Choroid plexus epithelial cell (primary cell): ENCODE measurements at places on chromosomes 3 and 15.

- DNase-seq = no peak
These were observed 700.5 kb upstream of the NAALADL2 start for GRCh38 chr3:174158674-174159073.

DNA sequence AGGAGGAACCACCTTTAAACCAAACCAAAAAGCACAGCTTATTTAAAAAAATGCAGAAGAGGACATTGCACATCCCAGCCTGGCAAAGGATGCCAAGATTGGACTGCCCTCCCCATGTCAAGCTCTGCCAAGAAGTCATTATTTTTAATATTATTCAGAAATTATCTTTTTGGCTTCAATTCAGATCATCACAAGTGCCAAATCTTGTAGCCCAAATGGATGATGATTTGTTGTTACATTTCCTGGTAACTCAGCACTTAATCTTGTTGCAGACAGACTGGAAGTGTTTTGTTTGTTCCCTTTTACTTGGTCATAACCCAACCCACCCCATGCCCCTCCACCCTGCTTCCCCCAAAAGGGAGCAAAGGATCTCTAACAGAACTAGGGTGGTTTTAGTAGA is 28.1 kb upstream of the LXN start:
- DNase-seq = no peak

DNA sequence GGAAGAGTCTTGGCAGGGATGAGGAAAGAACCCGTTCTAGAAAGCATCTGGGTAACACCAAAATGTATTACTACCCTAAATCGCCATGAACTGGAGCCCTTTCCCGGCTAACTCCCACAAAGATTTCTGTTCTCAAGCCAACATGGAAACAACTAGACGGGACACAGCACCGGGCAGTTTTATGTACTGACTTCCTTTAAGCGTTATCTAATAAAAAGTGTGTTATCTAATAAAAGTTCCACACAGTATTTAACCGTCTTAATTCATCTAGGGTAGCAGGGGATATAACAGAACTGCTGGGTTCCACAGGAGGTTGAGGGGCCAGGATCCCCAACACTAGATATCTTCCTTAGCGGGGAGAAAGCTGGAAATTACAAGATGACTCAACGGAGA is 347 bp upstream of the C3orf62 start:
- peak; percentile 54 for DNase-seq

DNA sequence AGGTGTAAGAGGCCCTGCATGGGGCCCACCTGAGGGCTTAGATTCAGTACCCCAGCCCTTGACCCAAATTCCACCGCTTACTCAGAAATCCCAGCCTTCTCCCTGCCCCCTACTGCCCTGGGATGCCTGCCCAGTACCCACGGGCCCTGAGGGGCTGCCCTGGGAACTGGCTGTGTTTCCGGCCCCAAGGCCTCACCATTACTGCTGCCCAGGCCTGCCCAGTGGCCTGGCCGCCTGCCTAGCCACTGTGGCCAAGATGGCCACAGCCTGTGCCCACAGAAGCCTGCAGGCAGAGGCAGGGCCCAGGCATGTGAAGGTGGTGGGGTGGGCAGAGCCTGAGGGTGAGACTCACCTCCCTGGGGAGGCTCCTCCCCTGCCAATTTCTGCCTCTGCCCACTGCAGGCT is 6.1 kb upstream of the PRKCD start:
- DNase-seq = no peak

GRCh38 chr15:68765602-68766368 is 54.9 kb downstream of the ANP32A start:
- no peak for DNase-seq

- no peak for DNase-seq
These were observed 34.0 kb downstream of the WWTR1 start for GRCh38 chr3:149623824-149624223.

- no peak for DNase-seq
These were observed 1113.2 kb downstream of the IGSF11 start for GRCh38 chr3:117921411-117921810.

GRCh38 chr3:169186596-169186995 is 476.9 kb downstream of the MECOM start:
- no peak for DNase-seq

- DNase-seq = no peak
These were observed 178.1 kb downstream of the KLHL25 start for GRCh38 chr15:85616549-85617110.

DNA sequence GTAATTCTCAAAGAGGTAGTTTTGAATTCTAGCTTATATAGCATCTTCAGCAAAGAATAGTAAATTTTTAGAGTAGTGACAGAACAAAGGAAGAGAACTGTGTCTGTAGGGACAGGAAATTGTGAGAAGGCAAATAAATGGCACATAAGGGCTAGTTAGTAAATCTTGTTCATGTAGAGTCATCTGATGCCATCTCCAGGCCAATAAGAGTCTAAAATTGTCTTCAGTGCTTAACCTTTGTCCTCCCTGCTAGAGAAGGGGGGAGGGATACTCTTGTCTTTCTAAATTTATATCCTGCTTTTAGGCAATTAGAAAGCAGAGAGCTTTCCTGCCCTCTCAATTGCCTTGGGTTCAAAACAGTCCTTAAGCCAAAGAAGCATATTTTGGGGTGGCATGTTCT is 87.0 kb upstream of the DNAJC19 start:
- no peak for DNase-seq

GRCh38 chr3:114122027-114122709 is 56.7 kb downstream of the DRD3 start:
- peak; percentile 58 for DNase-seq

GRCh38 chr15:43492266-43492665 is 690 bp downstream of the TP53BP1 start:
- DNase-seq = no peak

DNA sequence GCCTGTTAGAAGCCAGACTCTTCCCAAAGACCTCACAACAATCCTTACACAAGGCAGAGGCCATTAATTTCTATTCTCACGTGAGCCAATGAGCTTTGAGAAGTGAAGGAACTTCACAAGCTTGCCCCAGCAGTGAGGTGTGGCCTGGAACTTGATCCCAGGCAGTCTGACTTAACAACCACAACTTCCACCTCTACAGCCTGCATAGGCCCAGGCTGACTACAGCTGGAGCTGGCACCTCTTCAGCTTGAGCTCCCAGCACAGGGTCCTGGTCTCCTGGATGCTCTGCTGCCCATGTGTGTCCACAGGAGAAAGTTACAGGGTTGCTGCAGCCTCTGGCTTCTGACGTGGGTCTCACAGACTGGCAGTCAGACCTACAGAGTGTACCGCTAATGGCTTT is 111.0 kb downstream of the ERC2 start:
- no peak for DNase-seq

GRCh38 chr3:44883999-44884431 is 9.6 kb downstream of the TGM4 start:
- DNase-seq = peak; percentile 97

DNA sequence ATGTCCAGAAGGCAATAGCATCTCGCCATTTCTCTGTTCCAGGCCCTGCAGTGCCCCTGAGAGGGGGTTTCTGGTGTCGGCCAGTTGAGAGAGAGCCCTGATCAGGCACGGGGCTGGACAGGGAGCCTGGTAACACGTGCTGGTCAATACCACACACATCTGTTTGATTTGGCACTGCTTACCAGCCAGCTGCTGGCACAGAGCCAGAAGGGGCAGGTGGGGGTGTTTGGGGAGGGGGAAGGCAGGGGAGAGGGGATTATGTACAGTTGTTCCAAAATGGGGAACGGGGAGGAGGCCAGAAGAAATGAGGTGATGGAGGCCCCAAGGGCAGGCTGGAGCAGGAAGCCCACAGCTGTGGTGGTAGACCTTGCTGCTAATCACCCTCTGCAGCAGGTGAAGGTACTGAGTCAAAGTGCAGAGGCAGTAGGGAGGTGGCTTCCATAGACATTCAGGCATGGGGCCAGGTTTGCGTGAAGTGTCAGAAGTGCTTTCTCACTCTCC is 153.5 kb upstream of the LPP start:
- DNase-seq = no peak

- no peak for DNase-seq
These were observed 1.7 kb downstream of the HEG1 start for GRCh38 chr3:125054062-125054448.

GRCh38 chr3:72901840-72902239 is 14.0 kb downstream of the GXYLT2 start:
- no peak for DNase-seq

GRCh38 chr15:50911621-50912020 is 3.1 kb downstream of the AP4E1 start:
- DNase-seq = peak; percentile 26

DNA sequence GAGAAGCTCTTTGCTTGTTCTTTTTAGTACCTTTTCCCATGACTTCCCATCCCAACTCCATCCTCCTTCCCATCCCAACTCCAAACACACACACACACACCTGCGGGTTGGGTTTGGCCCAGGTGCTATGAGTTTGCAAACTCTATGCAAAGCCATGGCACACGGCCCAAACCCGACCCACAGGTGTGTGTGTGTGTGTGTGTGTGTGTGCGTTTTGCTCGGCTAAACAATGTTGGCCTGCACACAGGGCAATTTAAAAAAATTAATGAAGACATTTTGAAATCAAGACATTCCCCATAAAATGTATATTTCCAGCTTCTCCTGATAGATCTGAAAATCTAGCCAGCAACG is 103.7 kb upstream of the TLE3 start:
- no peak for DNase-seq

- DNase-seq = peak; percentile 37
These were observed 121.1 kb downstream of the ADAM10 start for GRCh38 chr15:58628206-58628947.

GRCh38 chr3:172824229-172824628 is 73.7 kb downstream of the ECT2 start:
- no peak for DNase-seq

- DNase-seq = peak; percentile 85
These were observed at the start of gene SPESP1 for GRCh38 chr15:68930268-68931022. Gene SPESP1, plus strand, starts transcription at chr15:68930525. Its CDS starts 129 bp downstream, at chr15:68930654.

- DNase-seq = peak; percentile 56
These were observed 97.2 kb downstream of the LRTM1 start for GRCh38 chr3:54830658-54831057.

DNA sequence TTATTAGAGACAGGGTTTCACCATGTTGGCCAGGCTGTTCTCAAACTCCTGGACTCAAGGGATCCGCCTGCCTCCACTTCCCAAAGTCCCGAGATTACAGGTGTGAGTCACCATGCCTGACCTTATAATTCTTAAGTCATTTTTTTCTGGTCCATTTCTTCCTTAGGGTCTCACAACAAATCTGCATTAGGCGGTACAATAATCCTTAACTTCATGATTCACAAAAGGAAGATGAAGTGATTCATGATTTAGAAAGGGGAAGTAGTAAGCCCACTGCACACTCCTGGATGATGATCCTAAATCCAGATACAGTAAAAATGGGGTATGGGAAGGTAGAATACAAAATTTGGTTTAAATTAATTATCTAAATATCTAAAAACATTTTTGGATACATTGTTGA is 45.0 kb upstream of the TKT start:
- DNase-seq = no peak

- peak; percentile 44 for DNase-seq
These were observed 44.0 kb upstream of the ALCAM start for GRCh38 chr3:105322570-105323273.

GRCh38 chr3:44915702-44916438 is 41.5 kb downstream of the TGM4 start:
- DNase-seq = peak; percentile 53

DNA sequence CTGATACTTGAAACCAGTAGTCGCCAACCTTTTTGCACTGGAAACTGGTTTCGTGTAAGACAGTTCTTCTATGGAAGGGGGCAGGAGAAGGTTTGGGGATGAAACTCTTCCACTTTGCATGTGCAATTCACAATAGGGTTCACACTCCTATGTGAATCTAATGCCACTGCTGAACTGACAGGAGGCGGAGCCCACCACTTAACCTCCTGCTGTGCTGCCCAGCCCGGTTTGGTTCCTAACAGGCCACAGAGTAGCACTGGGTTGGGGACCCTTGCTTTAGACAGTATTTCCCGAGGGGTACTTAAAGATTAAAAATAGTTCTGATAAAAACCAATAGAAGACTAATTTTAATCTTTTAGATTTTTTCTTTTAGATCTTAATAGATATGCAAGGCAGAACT is 11.1 kb downstream of the TFG start:
- DNase-seq = no peak

- peak; percentile 24 for DNase-seq
These were observed 164.8 kb upstream of the RORA start for GRCh38 chr15:61393949-61394348.

- DNase-seq = no peak
These were observed 443.3 kb downstream of the VGLL3 start for GRCh38 chr3:86547692-86548091.

GRCh38 chr3:124032311-124032880 is 40.5 kb upstream of the ROPN1 start:
- DNase-seq = peak; percentile 39

DNA sequence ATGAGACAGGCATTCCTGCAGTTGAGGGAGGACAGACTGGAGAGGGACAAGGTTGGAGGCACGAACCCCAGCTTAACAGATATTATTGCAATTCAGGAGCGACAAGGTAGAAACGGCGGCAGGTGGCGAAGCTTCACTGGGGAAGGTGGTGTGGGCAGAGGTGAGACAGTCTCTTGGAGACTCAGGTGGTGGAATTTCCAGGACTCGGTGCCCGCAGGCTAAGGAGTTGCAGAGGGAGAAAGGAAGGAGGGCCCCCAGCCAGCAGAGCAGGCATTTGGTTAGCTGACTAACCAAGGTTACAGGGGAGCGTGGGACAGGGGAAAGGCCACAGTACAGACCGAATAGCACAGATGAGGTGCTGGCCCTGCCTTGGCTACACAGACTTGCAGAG is 3.0 kb downstream of the FAM174B start:
- no peak for DNase-seq

GRCh38 chr3:172231318-172231901 is 192.0 kb downstream of the FNDC3B start:
- no peak for DNase-seq

DNA sequence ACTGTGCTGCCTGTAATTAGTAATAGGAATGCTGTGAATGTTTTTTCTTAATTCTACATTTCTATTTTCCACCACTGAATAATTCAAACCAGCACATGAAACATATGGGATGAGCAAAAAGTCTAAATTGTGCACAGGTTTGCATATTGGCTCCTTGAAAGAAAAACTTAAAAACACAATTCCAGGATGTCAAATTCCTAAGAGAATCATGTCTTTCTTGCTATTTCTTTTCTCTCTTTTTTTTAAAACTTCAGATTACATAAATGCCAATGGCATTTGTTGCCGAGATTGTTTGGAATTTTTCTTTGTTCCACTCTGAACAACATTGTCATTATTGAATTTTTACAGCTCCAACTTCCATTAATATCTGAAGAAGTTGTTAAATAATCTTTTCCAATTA is 60.8 kb downstream of the VGLL3 start:
- DNase-seq = no peak

DNA sequence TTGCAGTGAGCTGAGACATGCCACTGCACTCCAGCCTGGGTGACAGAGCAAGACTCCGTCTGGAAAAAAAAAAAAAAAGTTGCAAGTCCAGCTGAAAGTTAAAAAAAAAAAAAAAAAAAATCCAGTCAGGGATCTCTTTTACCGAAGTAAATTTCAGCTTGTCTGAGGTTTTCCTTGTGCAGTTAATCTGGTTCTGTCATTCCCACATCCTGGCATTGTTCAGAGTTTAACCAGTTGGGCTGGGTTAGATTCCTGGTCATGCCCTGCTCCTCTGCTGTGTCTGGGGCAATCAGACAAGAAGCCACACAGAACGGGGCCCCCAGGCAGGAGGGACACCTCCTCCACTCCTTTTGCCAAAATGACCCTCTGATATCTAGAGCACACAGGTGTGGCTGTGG is 84.1 kb upstream of the KLHL25 start:
- DNase-seq = no peak

- DNase-seq = no peak
These were observed 129.1 kb downstream of the TPRA1 start for GRCh38 chr3:127461286-127461910.
